Smooth muscle cell of the brain vasculature (primary cell): ENCODE measurements at places on chromosomes 6 and 20.
A peak's percentile ranks its signal among the peaks of the same experiment; 100 is the strongest.

DNA sequence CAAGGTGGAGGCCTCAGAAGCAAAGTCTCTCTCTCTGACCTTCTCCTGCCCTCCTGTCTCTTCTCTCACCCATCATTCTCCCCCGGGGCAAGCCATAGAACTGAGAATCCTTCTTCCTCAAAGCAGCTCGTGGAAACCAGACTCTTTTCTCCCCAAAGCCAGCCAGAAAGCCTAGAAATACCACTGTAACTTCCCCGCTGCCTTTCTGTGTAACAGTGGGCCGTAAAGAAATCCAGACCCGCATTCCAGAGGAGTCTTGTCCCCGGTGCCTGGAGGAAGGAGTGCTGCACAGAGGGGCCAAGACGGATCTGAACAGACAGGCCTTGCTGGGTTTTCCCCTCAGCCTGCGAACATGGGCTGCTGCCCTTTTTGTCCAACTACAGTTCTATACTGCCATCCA is 977 bp upstream of the SLC22A2 start:
- DNase-seq: no peak

DNA sequence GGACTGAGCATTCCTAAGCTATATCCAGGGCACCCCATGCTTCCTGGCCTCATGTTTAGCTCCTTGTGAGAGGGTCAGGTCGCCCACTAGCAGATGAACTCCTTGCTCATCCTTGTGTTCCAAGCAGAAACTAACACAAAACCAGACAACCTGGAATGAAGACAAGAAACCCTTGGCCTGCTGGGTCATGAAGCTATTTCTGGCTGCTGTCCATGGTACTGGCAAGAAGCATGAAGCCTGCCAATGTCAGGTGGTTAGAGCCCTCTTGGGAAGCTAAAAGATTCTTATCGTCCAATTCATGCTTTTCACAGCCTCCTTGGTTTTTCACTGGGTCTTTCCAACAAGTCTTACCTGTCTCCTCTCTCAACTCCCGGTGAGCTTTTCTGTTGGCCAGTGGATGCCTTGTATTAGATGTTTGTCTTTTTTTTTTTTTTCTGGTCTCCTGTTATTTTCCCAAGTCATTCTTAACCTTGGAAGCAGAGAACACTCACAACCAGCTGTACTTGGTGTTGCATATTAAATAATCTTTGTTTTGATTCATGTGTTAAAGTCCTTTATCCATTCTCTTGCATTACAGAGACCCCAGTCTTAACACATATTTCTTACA is 180.3 kb downstream of the ANKRD60 start:
- peak; percentile 23 for DNase-seq

- no peak for DNase-seq
Observed at GRCh38 chr20:64121586-64121985, 14.2 kb upstream of the NPBWR2 start.

GRCh38 chr20:50056951-50057713 is 55.8 kb downstream of the UBE2V1 start:
- DNase-seq: no peak

DNA sequence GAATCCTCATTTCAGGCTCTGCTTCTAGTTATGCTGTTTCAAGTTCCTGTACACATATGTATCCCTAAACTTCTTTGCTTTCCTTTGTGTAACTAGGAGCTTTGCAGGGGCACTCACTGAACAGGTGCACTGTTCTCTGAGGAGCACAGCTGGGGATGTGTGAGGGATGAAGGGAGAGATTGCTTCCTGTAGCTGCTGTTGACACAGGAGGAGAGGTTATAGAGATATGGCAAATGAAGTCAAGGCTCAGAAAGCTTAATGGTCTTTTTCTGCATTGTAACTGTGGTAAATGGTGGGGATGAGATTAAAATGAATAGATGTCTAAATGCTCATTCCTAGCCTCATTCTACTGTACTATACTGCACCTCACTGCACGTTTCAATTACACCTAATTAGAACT is 454.3 kb downstream of the BTBD3 start:
- DNase-seq: no peak

DNA sequence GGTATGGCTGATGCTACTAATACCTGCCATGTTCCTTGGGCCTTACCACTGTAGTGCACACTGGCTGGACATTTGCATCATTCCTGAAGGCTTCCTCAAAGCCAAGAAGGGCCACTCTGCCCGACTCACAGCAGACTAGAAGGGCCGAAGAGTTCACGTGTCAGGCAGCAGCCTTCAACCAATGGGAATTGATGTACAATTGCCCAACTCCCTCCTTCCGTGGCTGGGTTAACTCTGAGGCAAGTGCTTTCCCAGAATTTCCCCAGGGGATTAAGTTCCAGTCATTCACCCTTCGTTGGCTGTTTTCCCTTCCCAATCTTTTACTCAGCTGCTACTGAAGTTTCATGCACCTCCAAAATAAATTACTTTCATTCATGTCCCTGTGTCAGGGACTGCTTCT is 29.8 kb downstream of the PSMB9 start:
- no peak for DNase-seq

DNA sequence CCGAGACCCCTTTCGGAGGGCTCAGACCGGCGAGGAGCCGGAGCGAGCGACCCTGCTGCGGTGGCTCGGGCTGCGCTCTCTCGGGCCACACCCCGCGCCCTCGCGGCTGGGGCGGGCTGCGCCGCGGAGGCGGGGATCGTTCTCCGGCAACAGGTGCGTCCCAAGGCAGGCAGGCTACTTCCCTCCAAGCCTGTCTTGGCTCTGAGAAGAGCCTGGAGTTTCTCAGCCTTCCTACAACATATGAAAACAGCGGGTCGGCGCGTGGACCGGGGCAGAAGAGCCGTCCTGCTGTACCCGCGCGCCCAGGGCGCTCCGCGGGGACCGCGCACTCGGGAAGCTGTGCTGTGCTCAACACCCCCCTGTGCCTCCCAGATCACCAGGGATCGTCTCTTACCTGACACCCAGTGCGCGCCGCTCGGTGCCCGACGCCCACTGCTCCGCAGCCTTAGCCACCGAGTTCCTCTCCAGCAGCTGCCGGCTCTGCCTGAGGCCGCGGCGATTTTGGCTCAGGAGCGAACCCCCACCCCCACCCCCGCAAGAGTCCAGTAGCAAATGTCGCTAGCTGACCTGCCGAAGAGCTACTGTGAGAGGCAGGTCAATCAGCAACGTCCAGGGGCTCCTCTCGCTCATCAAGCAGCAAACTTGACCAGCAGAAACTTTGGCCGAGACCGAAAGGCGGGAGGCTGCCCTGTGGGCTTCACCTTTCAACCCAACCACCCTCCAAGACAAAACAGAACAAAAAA is 3.7 kb upstream of the OLIG3 start:
- no peak for DNase-seq

DNA sequence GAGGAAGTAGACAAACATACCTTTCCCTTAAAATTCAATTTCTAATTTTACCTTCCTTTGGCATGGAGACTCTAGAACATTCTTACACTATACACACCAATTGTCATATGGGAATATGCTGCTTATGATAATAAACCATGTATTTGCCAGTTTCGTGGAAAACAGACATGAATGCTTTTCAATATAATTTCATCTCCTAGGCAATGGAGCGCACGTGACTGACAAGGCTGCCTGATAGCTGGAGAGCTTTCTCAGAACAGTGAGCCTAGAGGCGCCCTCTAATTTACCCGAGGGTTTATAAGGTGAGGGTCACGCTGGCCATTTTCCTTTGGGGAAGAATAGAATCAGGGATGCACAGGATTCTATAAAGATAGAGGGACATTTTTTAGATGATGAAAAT is 56.5 kb downstream of the PRR18 start:
- no peak for DNase-seq

- peak; percentile 47 for DNase-seq
Observed at GRCh38 chr6:43454290-43454695, 1.1 kb downstream of the DLK2 start.

- no peak for DNase-seq
Observed at GRCh38 chr6:13273202-13273930, 55.0 kb downstream of the TBC1D7 start.

GRCh38 chr20:17928211-17928611 is 40.4 kb downstream of the SNX5 start:
- DNase-seq: no peak

DNA sequence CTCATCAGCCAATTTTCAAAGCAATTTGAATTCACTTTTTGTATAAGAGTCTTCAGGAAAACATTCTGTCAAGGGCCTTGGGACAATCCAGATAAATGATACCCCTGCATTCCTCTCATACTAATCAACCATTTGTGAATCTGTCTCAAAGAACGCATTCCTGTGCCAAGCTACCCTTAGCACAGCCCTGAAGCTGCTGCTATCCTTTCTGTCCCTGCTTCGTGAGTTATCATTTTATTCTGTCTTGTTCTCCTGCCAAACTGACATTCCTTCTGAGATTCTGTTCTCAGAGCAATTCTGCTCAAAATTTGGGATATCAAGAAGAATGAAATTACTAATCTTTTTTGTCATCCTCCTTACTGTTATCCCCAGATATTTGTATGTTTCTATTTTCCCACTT is 213.9 kb upstream of the STXBP5 start:
- no peak for DNase-seq

GRCh38 chr6:16344756-16345155 is 106.4 kb downstream of the GMPR start:
- DNase-seq: no peak

GRCh38 chr6:125066964-125067363 is 86.6 kb upstream of the TPD52L1 start:
- DNase-seq: no peak

- no peak for DNase-seq
Observed at GRCh38 chr6:139597087-139597763, 222.8 kb upstream of the CITED2 start.

GRCh38 chr20:10004900-10005299 is 29.9 kb upstream of the ANKEF1 start:
- no peak for DNase-seq

- no peak for DNase-seq
Observed at GRCh38 chr6:125787791-125788190, 3.0 kb upstream of the NCOA7 start.

DNA sequence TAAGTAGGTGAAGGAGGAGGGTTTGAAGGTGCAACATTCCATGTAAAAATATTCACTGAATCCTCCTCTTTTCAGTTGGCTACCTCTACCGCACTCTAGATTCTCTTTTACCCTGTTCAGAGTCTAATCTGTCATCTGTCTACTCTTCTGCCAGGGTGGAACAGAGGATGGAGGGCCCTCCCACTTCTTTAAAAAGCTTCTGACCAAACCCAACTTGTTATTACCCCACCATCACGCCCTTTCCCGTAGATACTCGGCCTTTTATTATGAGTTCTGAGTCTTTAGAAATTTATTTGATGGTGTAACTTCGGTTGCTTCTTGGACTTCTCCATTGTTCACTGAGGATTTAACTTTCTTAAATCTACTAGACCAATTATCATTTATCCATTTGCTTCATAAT is 11.7 kb downstream of the STX11 start:
- no peak for DNase-seq

- DNase-seq: no peak
Observed at GRCh38 chr6:36116066-36116864, 14.0 kb upstream of the MAPK13 start.

DNA sequence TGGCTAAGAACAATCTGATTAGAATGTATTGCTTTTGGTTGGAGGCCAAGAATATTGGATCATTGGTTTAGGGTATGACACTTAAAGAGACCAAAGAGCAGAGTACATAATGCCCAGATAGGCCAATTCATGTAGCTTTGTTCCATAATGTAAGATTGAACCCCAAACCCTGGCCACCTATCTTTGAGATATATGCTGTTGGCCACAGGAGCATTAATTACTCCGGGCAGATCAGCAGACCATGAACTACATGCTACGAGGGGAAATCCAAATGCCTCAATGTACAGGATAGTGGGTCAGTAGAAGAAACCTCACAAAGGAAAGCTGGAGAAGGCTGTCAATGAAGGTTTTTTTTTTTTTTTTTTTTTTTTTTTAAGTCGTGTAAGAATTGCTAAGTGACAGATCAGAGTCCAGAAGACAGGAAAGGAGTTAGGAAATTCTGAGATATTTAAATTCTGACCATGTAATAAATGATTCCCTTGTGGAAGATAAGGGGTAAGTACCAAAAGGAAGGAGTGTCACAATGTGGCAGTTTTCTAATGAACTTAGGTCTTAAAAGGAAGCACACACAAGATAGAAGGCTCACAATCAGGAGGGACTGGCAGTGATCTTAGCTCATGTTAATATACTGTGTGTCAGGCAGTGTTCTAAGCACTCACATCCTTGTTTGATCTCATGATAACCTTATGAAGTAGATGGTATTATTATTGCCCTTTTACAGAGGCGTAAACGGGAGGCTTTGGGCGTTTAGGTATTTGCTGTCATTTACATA is 61.4 kb downstream of the CARMIL1 start:
- DNase-seq: no peak

DNA sequence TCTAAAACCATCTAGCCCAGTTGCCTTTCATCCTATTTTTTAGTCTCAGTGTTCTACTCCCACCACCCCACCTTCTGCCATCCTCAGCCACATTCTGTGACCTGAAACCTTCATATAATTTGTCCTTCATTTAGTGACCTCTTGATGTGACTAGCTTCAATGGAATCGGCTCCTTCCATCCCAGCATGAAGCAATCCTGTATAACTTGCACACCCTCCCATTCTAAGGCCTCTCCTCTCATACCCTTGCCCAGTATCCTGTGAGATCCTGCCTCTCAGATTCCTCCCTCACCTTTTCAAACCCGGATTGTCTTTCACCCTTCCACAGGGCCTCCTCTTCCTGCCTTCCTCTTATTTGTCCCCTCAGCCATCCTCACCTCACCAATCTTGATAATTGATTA is 3.1 kb downstream of the ZNF76 start:
- DNase-seq: no peak

DNA sequence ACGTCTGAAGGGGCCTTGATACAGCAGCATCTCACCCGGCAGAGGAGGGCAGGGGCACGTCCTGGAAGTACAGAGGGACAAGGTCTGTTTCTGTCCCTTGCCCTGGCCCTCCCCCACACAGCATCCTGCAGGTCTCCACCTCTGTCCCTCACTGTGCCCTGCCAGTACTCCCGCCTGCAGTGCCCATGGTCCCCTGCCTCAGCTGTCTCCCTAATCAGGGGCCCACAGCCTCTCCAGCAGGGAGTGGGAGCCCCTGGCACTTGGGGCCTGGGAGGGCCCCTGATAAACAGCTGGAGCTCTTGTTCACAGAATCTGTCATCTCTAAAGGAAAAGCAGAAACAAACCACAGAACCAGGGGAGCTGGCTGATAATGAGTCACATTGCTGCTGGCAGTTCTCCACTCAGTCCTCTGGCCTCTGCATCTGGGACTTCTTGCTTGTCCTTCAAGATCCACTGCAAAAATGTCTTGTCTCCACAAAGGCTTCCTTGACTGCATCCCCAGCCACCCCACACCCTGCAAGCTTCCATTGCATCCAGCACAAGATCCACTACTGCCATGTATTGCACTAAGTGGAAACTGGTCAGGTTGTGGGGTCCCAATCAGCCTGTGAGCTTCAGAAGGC is 33.2 kb upstream of the TAF8 start:
- no peak for DNase-seq
